IPS-NIHi11 (cell line): ENCODE measurements at places on chromosomes 4 and X.

GRCh38 chr4:8312976-8313375, 43.4 kb downstream of the HTRA3 start:
- DNase-seq = no peak

DNA sequence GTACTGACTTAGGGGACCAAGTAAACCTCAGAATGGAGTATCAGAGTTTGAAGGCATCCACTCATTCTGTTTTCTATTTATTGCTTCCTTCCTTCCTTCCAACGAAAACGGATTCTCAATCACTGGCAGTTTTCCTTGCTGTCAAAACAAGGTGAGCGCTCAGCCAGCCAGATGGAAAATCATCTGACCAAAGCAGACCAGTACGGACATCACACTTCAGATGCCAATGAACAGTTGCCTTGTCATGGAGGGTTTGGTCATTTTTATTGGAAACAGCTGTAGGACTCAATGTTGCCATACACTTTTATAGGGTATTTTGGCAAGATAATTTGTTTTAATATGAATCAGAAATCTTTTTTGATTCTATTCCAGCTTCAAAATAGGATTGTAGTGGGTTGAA, 16.6 kb downstream of the GEMIN8 start:
- no peak for DNase-seq

DNA sequence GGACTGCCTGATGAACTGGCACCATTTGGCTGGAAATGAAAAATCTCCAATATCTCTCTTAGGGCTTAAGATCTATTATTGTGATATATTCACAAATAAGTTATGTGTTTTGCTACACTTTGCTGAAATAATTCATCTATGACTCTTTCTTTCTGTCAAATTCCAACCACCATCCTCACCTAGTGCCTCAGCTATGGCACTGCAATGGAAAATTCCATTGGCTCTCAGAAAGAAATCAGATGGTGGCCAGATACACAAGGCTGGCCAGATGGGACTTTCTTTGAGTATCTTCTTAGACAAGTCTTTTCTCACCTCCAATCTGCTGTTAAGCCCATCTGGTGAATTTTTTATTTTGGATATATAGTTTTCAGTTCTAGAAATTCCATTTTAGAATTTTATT, 28.0 kb downstream of the NAT8L start:
- no peak for DNase-seq

GRCh38 chr4:133472244-133472643, 323.1 kb downstream of the PCDH10 start:
- no peak for DNase-seq

DNA sequence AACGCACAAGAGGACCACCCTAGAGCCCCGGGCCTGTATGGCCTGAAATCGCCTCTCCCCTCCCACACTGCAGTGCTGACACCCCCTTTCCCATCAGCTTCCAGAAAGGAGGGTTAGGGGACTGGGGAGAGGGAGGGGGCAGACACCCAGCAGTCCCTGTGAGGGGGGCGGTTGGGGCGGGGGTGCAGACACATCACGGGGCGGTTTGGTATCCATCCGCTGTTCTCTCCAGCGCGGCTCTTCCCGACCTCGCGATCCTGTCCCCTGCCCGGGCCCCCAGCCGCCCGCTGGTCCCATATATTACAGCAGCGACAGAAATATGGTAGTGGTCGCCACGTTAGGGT, 404 bp upstream of the GPRASP2 start:
- DNase-seq = peak; percentile 11

GRCh38 chr4:181687116-181687515, 556.1 kb upstream of the TENM3 start:
- DNase-seq = no peak

DNA sequence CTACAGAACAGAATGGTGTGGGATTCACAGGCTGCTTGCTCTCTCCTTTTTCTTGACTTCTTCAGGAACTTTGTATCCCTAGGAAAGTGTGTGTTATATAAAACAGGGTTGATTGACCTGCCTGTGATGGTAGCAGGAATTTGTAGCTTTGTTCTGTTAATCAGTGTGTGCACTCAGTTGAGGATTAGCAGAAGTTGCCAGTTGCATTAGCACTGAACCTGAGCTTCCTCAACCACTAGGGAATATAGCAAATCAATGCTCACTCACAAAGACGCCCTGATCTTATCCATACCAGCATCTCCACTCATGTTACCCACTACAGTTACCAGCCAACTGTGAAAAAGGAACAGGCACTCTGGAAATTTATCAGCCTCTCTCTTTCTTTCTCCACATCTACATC, 319.1 kb upstream of the EMCN start:
- peak; percentile 29 for DNase-seq

DNA sequence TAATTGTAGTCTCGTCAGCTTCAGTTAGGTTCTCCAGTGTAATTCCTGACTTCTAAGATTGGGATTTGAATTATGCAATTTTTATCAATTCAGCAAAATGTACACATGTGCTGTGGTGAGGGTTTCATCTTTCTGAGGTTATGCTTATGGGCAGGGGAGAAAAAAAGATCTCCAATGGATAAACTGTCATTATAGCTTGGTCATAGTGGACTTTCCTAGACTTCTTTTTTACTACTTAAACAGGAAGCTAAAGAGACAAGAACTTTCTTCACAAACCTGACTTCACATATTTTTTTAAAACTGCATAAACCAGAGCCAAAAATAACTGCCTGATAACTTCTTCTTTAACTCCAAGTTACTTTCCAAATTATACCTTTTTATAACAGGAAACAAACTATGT, 21.7 kb upstream of the SPP1 start:
- no peak for DNase-seq

DNA sequence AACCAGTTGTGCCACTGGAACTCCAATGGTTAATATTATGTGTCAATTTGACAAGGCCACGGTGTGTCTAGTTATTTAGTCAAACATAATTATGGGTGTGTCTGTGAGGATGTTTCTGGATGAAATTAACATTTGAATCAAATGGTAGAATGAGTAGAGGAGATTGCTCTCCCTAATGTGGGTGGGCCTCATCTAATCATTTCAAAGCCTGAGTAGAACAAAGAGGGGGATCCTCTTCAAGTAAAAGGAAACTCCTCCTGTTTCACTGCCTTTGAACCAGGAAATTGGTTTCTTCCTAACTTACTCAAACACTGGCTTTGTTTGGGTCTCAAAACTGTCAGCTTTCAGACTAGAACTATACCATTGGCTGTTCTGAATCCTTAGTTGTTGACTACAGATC, 1692.1 kb downstream of the PCDH19 start:
- peak; percentile 6 for DNase-seq

GRCh38 chr4:39699687-39700409, 1.9 kb downstream of the UBE2K start:
- no peak for DNase-seq

DNA sequence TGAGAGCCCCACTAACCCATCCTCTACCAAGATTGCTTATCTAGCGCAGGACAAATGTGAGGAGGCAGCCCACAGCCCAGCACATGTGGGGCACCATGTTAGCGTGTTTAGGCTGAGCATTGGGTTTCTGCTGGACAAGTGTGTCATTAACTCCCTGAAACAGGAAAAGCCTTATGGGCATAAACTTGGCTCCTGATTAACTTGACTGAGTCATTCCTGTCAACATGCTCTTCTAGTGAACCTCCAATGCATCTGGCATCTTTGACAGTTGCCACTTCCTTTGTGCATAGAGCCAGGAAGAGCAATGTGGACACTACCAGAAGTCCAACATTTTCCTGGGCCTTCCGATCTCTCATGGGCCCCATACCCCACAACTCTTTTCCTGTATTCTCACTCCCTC, 2.5 kb downstream of the SPIN2A start:
- DNase-seq = no peak

DNA sequence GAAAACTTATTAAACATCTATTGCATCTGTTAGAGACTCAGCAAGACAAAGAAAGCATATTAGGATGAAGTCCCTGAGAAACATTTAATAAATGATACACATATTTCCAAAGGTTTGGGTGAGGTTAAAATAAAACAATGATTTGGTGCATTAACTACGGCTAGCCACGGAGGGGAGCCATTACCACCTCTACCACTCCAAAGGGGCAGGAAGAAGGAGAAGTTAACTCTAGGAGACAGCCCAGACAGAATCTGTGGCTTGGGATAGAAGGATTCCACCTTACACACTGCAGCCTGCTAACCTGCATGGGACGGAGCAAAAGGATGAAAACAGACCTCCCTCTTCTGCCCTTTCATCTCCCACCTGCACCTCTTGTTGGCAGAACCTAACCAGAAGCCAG, 189.1 kb upstream of the C1QTNF7 start:
- DNase-seq = peak; percentile 71

- DNase-seq = no peak
These were observed 139.5 kb upstream of the MAGEB18 start for GRCh38 chrX:25998687-25999086.

DNA sequence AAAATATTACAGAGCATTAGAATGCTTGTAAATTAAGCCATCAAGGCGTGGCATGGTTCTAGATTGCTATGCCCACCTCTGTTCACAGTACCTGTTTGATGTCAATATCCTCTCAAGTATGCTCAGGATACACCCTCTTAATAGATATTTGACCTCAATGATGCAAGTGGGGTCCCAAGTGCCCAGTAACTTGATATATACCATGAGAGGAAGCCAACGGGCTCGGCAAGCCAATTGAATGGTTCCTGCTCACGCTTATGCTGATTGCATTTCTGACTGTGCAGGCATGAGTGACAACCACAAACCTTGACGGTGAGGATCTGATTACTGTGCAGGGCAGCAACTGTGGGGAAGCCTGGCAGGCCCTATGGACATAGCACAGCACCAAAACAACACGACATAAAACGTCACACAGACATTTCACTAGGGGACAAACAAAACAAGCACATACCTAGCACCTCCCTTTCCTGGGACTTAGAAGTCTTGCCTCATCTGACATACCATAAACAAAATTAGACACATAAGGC, 179.1 kb upstream of the ETNPPL start:
- peak; percentile 8 for DNase-seq

DNA sequence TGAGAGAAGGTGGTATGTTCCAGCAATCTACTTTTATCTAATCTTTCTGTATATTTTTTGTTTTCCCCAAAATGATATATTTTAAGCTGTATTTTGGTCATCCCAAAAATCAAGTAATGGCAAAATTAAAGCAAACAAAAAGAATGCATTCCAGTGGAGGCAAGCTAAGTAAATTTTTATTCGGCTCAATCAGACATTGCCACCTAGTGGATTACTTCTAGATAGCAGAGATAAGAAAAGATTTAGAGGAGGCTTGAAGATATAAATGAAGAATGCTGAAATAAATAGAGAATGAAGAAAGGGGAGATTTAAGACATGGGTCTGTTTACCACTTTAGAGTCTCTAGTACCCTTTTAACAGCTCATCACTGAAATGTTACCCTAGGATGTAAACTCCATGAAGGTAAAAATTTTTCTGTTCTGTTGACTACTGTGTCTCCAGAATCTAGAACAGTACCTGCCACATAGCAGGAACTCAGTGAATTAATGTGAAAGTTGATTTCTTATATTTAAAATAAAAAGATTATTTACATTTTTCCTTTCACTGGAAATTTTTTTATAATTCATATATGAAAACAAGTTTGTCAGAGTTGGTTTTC, 110.9 kb upstream of the ANK2 start:
- DNase-seq = peak; percentile 43

- DNase-seq = peak; percentile 64
These were observed 434.2 kb downstream of the PPARGC1A start for GRCh38 chr4:23455456-23456158.

DNA sequence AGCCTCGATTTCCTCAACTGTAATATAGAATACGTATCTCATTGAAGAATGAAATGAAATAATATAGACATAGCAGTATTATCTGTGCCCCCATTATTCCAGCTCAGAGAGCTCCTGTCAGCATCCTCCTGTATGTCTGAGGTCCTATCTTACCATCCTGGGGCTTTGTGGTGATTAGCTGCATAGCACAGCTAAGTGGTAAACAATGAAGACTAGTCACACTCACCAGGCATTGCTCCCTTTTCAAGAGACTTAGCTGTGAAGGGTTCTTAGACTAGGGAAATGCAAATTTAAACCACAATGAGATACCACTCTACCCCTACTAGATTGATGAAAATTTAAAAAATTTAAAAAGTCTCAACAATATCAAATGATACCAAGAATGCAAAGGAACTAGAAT, 172.9 kb downstream of the SLC39A8 start:
- DNase-seq = peak; percentile 12

DNA sequence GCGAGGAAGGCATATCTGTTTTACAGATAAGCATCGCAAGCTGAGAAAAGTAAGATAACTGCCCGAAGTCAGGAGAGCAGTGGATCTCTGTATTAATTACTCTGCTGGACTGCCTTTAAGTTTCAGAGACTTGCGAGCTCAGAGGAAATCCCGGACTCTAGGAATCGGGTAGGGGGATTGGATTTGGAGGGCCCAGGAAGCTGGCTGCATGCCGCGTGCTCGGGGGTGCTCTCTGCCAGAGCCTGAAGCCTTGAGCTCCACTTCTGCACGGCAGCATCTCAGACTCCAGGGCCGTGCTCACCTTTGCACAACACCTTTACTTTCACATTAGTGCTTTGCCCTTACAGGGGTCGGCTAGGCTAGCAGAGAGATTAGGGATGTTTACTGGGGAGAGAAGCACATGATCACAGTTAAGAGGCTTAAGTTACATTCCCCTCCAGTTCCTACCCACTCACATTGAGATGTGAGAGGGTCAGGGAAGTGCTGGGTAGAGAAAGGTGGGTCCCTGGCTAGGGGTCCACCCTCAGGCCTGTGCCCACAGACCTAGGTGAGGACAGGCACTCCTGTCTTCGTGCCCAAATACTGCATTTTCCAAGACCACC, 57.0 kb downstream of the TRIML1 start:
- DNase-seq = peak; percentile 21

DNA sequence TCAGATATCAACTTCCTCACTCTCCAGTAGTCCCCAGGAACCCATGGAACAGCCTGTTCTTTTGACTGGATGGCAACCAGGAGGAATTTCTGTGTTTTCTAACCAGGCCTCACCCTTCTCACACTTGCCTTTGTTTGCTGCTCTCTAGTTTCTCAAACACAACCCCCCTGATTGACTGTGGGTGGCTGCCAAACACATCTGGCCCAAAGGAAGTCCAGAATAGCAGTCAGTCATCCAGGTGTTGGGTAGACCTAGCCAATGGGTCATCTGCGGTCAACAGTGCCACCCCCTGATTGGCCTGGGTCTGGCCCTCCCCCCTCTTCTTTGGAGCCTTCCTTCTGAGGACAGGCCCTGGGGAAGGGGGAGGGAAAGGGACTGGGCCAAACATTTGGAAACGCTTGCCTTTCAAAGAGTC, 53.7 kb downstream of the MSX1 start:
- DNase-seq = no peak
